ENCODE measurements at places on chromosomes 4 and X.
A peak's percentile ranks its signal among the peaks of the same experiment; 100 is the strongest.

DNA sequence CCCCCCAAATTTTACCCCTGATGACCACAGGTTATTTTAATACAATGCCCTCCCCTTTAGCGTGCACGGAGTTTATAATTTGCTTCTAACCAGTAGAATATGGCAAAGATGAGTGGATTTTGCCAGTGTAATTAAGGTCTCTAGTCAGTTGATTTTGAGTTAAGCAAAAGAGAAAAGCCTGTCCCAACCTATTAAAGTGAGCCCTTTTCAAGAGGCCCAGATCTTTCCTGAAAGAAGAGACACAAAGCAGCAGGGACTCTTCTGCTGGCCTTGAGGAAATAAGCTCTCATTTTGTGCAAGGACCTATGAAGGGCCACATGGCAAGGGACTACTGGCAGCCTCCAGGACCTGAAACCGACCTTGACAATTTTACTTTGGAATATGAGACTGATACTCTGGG is 61.9 kb upstream of the GABRG1 start:
- no peak for DNase-seq

DNA sequence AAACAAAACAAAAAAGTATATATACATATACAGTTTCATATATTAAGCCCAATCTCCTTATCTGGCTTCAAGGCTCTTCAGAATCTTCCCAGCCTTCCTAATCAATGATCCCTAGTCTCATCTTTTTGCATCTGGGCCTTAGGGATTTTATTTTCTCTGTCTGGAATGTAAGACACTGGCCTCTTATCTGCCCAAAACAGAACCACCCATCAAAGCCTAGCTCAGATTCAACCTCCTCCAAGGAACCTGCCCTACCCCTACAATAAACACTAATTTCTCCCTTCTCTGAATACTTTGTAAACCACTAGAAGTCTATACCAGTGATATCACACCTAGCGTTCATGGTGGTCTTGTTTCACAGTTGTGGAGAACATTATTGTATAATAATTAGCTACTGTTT is 23.2 kb upstream of the GAB1 start:
- no peak for DNase-seq

DNA sequence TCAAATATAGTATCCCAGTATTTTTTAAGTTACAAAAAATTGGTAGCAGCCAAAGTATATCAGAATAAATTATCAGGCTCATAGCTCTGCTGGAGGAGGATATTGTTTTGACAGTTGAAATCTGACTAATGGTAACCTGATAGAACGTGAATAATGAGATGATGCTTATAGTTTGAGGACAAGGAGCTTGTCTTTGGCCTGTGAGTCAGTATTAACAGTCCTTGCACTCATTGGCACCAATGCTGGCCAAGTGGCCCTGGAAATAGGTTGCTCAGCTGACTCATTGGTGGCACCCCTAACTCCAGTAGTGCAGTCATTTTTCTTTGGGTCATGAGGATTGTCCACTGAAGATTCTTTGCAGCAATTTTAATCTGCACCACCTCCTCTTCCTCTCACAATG is 203.3 kb upstream of the JADE1 start:
- DNase-seq: no peak

- DNase-seq: no peak
These were observed 93.6 kb downstream of the HHIP start for GRCh38 chr4:144739511-144740033.

DNA sequence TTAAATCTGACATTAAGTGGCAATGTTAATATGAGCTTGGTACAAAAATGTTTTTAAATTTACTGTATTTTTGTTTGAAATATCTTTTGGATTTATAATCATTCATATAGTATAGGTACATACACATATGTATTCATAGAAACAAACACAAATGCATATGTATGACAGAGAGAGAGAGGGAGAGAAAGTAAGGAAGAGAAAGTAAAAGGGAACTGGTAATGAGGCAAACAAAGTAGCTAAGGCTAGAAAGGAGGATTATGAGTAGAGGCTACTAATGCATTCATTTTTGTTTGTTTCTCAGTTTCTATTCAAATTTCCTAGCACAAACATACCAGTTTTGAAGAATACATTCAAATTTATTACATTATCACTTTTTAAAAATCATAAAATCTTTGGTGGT is 132.4 kb downstream of the GLRA3 start:
- no peak for DNase-seq

DNA sequence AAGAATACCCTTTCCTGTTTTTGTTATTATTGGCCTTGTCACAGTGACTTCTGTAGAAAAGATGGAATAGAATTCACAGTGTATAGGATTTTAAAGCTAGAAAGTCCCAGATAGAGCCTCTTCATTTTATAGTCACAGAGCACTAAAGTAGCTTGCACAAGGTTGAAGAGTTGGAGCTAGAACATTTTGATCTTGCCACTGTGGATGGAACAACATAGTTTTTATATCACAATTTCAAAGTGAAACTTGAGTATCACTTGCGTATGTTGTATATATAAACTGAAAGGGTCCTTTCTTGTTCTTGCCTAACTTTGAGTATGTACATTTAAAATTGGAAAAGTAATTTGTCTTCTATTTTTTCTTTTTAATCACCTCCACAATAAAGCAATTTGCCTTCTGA is 2.7 kb downstream of the USO1 start:
- DNase-seq: no peak

DNA sequence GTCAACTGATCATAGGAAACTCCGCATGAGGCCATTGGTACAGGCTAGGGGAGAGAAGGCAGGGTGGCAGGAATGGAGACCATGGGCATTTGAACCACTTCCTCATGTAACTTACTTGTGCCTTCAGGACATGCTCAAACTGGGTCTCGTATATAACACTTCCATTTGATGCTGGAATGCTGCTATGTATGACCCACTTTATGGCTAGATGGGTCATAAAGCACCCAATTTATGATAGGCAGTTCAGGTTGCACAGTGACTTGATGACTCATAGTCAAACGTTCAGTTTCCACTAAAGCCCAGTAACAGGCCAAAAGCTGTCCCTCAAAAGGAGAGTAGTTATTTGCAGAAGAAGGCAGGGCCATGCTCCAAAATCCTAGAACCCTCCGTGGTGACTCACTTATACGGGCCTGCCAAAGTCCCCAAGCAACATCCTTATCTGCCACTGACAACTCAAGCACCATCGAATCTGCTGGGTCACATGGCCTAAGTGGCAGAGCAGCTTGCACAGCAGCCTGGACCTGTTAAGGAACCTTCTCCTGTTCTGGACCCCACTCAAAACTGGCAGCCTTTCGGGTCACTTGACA is 236.4 kb downstream of the ZC4H2 start:
- no peak for DNase-seq

DNA sequence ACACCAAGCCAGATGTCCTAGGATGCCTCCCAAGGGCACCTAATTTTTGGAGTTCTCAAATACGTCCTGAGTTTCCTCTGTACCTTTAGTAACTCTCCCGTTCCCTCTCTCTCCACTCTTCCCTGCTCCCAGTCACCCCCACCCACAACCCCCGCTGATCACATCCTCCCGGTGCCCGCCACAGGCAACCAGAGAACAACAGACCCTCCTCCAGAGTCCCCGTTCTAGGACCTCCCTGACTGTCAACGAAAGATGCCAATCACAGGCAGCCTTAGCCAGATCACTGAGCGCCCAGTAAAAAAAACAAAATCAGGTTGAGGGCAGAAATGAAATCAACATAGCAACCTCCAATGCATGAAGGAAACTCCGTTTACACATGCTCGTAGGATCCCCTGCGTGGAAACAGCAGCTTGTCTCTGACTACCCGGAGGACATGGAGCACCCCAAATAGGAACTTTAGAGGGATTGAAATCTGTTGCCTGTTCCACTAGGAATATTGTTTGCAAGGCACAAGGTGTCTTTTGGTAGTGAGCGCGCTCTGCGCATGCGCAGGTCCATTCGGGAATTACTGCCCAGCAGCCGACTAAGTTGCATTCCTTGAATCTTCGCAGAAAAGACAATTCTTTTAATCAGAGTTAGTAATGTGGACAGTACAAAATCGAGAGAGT is at the start of gene GABRB1:
Gene GABRB1, plus strand, starts transcription at position 557 of the 668 bp plus-strand sequence.
- DNase-seq: no peak

- no peak for DNase-seq
These were observed 87.4 kb upstream of the GK2 start for GRCh38 chr4:79495447-79495846.

DNA sequence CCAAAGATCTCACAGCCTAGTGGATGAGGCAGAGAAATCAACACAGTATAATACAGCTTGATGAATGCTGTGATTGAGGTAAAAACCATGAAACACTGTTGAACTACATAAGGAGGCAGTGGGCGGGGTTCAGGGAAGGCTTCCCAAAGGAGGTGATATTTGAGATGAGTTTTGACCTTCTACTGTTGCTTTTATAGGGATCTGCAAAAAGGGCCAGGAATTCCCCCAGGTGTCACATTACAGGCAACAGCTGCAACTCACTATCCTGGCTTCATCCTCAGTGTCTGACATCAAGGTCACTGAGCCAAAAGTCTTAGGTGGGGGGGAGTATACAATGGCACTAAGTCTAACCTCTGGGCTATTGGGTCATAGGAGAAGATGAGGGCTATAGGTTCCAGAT is 185.7 kb upstream of the NRK start:
- DNase-seq: no peak

- DNase-seq: peak; percentile 1
These were observed 64.7 kb upstream of the UXT start for GRCh38 chrX:47723689-47724088.

DNA sequence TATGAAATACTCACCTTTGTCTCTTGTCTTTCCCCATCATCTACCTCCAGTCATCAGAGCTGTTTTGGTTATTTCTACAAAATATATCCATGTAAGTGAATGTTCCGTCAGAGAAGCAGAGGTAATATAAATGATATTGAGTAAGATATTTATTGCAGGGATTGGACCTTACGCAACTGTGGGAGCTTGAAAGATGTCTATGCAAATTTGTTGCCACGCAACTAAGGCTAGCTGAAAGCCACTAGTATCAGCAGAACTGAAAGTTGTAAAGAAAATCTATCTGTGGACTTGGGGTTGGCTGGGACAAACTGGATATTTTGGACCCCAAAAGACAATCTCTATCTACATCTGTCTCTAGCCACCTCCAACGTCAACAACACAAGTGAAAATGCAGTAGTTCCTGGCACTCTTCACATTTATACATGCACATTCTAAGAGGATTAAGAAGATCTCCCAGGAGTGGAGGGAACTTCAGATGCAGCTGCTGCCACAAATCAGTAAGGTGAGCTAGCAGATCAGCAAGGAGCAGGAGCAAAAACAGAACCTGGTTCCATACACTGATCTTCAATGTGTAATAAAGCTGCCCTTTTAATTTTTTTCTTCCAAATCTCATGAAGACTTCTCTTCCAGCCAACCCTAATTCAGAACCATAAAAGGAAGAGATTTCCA is 8.5 kb upstream of the CCSER1 start:
- no peak for DNase-seq
